Activated naive CD8-positive, alpha-beta T cell treated with anti-CD3 and anti-CD28 coated beads, Interleukin-2, amount 10 ng/mL, durations not matched to agents 7 days and 5 days (primary cell): ENCODE measurements at places on chromosomes 4 and X. TPM values are rescaled to one million over a fixed set of nuclear protein-coding genes. Genes with fewer than 3 reads are reported as not detected.

DNA sequence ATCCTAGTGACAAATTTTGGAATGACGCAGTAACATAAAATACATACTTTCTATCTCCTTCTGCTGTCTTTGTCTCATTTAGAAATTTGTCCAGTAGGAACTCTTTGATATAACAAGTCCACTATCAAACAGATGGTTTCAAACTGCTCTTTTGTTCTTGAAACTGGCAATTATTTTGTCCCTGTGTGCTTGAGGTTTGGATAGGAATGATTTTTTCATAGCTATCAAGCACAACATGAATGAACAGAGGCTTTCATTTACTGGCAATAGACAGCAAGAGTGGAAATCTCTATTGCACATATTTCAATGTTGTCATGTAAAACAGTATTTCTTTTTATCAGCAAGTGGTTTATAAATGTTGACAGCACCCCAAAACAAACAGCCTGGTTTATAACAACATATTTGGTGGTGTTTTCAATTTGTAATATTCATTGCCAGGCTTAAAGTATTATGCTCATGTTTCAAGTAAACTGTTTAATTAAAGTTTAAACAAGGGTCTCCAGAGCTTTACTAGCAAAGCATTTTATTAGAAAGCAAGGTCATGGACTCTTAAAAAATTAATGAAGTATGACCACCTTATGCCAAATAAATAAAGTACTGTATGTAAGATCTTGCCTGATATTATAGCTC is 60.0 kb downstream of the TIGD2 start:
- DNase-seq, result no peak

DNA sequence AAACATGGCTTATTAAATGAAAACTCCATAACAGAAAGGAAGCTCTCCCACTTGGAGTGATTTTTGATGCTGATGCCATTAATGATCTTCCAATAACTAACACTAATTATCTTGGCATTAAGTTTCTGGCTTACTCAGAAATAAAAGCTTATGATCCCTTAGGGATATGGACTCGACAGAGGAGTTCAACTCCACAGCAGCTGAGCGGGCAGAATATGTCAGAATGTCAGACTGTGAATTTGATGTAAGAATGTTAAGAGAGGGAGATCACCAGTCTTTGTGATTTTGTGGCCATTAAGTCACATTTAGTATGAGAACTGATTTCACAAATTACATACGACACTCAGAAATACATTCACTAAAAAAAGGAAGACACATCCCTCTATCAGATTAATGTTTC is 2244.0 kb downstream of the ARAP2 start:
- DNase-seq, result no peak

DNA sequence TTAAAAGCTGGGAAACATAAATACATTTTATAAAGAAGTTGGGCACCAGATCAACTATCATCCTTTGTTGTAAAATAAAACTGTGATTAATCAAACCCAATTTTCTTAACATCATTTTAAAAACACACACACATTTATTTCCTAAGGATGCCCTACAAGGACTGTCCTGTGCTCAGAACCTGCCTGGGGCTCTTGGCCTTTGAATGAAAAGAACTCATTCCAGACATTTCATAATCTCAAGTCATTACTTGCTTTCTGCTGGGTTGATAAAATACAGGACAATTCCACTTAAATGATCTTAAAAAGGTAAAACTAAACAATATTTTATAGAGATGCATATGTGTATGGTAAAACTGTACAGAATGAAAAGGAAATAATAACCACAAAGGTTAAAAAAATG is 2.8 kb downstream of the SH3D19 start:
- no peak for DNase-seq

GRCh38 chr4:176584031-176584606 is 208.6 kb downstream of the VEGFC start:
- DNase-seq, result no peak

DNA sequence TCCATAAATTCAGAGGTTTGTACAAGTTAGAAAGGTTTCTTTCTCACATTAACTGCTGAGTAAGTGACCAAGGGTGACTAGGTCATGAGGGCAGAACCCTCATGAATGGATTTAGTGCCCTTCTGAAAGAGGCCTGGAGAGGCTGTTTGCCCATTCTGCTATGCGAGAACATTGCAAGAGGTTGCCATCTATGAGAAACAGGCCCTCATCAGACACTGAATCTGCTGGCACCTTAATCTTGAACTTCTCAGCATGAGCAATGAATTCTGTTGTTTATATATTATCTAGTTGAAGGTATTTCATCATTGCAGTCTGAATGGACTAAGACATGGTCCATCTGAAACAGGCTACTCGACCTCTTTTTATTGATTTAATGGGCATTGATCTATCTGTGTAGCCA is 96.2 kb upstream of the GPRIN3 start:
- no peak for DNase-seq

The NAP1L2 gene
- total RNA-seq, result 5.5 TPM

The NRK gene
- not detected for total RNA-seq

The LIMCH1 gene
- not detected for total RNA-seq
